K562 (cell line): ENCODE measurements at places on chromosomes 7 and 10. TPM values are rescaled to one million over a fixed set of nuclear protein-coding genes. Genes with fewer than 3 reads are reported as not detected.

DNA sequence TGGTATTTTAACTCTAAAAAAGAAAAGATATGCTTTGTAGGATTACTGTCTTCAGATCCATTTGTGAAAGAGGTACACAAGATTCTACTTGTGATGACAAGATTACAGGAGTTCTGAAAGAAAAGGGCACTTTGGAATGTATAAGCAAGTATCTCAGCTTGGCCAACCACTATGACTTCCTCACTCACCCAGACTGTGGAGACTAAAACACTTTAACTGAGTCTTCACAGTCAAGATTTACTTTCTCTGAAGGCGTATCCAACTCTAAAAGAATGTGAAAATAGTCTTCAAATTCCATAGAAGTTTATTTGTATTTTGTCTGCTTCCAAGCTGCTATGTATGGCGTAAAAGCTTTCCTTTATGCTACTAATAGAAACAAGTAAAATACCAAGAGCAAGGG lies 76.1 kb upstream of the SRRM3 start:
- no peaks in the 10 kb centered on the region for H3K27me3 ChIP-seq
- H3K36me3 ChIP-seq, result no peaks in the 10 kb centered on the region
- no peak overlapping the region for H3K27ac ChIP-seq
- peaks cover under 1% of the 10 kb centered on the region; the same call in 1 of the 2 replicates for H3K4me1 ChIP-seq
- no peak overlapping the region for H3K4me3 ChIP-seq

DNA sequence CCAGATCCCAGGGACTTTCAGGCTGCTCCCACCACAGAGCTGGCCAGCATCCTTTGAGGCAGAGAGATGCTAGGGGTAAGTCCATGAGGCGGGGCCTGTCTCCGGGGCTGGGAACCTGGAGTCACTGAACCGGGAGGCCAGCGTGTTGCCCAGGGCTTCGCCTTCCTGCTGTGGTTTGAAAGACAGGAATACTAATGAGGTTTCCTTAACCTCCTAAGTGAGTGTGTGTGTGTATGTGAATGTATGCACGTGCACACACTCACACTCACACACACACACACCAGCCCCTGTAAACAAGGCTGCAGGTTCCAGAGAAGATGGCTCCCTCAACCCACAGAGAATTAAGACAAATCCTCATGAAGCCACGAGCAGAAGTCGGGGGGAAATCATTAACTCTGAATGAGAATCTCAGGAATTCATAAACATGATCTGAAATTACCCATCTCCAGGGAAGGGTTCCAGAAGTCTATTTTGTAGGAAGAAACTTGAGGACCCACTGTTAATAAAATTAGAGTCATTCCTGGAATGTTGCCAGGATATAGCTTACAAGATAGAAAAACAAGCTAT lies 20.3 kb upstream of the PFKP start:
- H3K4me1 ChIP-seq, result peaks cover 12% of the 10 kb centered on the region
- H3K4me3 ChIP-seq, result no peak overlapping the region
- DNase-seq, result no peak
- no peaks in the 10 kb centered on the region for H3K36me3 ChIP-seq

- H3K27ac ChIP-seq, result no peak overlapping the region
- H3K36me3 ChIP-seq, result no peaks in the 10 kb centered on the region
- H3K4me1 ChIP-seq, result no peaks in the 10 kb centered on the region
- no peaks in the 10 kb centered on the region for H3K27me3 ChIP-seq
Measured at GRCh38 chr10:51950996-51951555, 251.7 kb upstream of the CSTF2T start.

DNA sequence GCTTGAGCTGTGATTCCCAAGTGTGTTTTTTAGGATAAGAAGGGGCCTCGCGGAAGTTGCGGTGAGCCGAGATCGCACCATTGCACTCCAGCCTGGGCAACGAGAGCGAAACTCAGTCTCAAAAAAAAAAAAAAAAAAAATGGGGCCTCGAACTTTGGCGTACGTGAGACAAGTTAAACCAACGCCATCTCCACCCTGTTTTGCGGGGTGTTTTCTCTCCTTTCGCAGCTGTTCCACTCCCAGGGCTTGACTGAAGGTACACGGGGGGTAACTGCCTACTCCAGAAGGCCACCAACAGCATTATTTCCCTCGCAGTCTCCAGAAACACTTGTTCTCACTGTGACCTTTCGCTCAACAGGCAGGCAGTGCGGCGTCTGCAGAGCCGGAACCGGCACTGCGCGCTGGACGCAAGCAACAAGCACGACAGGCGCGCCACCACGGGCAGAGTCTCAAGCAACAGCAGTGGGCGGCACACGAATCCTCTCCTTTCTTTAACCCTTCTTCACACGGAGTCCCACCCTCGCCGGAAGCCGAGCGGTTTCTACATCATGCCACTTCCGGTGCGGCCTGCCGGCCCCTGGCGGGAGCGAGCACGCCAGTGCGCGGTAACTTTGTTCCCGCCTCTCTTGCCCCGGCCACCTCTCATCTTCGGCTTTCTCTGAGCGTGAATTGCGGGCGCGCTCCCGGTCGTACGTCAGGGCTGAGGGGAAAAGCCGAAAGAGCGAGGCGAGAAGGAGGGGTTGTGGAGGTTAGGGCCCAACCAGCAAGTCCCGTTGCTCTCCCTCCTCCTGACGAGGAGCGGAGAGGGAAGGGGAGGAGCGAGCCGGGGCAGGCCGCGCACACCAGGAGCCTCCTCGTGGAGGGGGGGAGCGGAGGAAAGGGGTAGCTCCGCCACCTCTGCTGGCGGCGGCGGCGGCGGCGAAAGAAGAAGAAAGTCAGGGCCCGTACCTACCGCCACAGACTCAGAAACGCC lies 814 bp upstream of the CDK13 start:
- H3K4me1 ChIP-seq, result peaks cover 9% of the 10 kb centered on the region
- peak overlapping the region; percentile 96 for H3K27ac ChIP-seq
- H3K4me3 ChIP-seq, result peak overlapping the region; percentile 72
- H3K36me3 ChIP-seq, result peaks cover under 1% of the 10 kb centered on the region; the same call in 1 of the 3 replicates
- no peaks in the 10 kb centered on the region for H3K27me3 ChIP-seq
- peak; percentile 92 for DNase-seq

DNA sequence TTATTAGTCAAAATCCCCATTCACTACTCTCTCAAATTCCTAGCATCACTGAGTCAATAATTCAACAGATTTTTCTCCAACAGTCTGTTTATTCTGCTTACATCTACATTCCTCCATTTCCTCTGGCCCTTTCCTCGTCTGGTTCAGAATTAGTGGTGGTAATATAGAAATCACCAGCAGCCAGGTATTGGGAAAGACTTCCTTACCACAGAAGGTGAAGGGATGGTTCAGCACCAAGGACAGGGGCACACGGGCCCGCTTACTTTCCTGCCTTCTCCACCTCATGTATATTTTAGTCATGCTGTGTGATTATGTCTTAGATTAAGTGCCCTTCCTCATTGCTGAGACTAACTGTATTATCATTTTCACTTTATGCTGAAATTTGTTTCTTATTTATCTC lies 70.4 kb upstream of the APBB1IP start:
- H3K4me3 ChIP-seq, result no peak overlapping the region
- DNase-seq, result peak; percentile 26
- H3K4me1 ChIP-seq, result no peaks in the 10 kb centered on the region
- no peaks in the 10 kb centered on the region for H3K27me3 ChIP-seq
- H3K27ac ChIP-seq, result no peak overlapping the region

DNA sequence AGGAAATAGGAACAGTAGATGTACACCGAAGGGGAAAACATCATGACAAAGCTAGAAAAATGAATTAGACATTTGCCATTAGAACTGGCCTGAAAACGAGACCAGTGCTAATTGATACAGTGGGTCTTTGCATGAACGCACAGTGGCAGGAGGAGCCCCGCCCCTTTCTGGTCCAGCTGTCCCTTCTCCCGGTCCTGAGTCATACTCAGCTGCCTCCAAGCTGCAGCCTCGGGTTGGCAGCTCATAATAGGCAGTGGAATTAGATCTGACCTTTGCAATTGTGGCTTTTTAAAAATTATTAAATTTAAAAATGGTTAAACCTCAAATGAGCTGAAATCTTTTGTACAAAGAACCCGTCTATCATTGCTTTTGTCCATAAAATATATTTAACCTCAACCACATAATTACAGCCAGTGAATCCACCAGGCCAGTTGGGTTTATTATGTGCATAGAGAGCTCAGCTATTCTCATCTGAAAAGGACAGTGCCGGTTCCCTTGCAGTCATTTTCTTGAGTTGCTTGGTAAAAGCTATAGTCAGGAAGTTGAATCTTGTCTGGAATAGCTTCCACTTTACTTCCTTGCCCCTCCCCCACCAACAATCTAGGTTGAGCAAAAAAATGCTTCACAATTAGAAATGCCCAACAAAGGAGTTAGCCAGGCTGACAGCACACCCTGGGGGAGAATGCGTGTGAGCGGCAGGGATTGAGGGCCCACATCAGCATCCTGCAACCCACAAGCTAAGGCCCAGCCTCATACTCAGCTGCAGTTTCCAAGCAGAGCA lies 147.1 kb downstream of the BUB3 start:
- H3K4me1 ChIP-seq, result no peaks in the 10 kb centered on the region
- no peak overlapping the region for H3K4me3 ChIP-seq
- no peak overlapping the region for H3K27ac ChIP-seq
- H3K27me3 ChIP-seq, result peaks cover 2% of the 10 kb centered on the region

DNA sequence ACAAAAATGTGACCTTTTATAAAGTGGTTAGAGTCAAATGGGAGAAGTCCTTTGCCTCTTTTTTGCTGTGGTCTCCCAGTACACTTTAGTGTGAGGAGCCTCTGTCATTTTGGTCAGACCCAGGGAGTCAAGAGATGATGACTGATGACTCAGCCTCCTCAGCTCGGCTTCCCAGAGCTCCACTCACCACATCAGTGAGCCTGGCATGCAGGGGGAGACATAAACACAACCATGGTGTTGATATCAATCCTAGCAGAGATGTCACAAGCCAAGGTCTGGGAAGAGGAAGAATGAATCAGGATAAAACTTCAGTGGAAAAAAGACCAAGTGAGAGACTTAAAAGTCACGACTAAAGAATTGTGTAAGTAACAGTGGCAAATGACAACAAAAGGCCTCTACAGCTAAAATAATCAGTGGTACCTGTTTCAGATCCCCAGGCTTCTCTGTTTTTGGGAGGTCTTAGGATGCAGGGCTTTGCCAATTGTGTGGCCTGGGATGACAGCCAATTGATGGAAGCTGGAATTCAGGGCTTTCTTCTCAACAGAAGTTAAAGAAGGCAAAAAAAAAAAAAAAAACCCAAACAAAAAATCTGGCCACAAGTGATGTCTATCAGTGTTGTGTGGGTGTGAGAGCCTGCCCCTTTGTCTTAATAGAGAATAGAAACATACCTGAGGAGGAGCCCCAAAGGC lies 50.2 kb downstream of the TFAM start:
- peak; percentile 14 for DNase-seq
- no peak overlapping the region for H3K4me3 ChIP-seq
- no peak overlapping the region for H3K27ac ChIP-seq
- no peaks in the 10 kb centered on the region for H3K36me3 ChIP-seq

GRCh38 chr7:41640487-41640886 lies 62.4 kb downstream of the INHBA start:
- H3K27ac ChIP-seq, result no peak overlapping the region
- no peak overlapping the region for H3K4me3 ChIP-seq
- no peak for DNase-seq
- no peaks in the 10 kb centered on the region for H3K4me1 ChIP-seq
- H3K27me3 ChIP-seq, result no peaks in the 10 kb centered on the region

DNA sequence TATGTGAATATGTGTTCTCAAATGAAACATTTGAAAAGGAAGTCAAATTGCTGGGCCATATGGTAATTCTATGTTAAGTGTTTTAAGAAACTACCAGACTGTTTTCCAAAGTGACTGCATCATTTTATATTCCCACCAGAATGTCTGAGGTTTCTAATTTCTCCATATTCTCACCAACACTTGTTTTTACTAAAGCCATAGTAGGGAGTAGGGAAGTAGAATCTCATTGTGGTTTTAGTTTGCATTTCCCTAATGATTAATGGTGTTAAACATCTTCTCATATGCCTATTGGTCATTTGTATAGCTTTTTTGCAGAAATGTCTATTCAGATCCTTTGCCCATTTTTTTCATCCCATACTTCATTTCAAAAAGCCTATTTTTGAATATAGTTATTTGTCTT lies 9.1 kb upstream of the SEMA4G start:
- H3K36me3 ChIP-seq, result peaks cover 53% of the 10 kb centered on the region; the same call in 1 of the 3 replicates
- no peak for DNase-seq
- H3K4me1 ChIP-seq, result no peaks in the 10 kb centered on the region
- H3K27ac ChIP-seq, result no peak overlapping the region

- H3K27ac ChIP-seq, result no peak overlapping the region
- no peak overlapping the region for H3K4me3 ChIP-seq
- DNase-seq, result no peak
- H3K36me3 ChIP-seq, result peaks cover 70% of the 10 kb centered on the region
Measured at GRCh38 chr7:64685741-64686140, 19.8 kb downstream of the ZNF107 start.

DNA sequence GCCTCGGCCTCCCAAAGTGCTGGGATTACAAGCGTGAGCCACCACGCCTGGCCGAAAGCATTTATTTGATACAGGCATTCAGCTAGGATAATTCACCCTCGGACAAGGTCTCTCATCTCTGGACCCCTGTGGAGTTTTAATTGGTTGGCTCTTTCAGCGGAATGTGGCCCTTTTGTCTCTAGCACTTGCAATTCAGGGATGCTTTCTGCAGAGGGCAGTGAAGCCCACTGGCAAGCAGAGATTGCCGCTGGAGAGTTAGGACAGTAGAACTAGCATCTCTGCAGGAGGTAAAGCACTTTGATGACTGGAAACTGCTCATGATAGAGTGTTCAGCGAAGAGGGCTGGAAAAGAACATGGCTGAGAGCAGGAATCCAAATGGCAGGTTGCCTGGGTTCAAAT lies 62.0 kb downstream of the SUFU start:
- H3K27ac ChIP-seq, result no peak overlapping the region
- no peaks in the 10 kb centered on the region for H3K36me3 ChIP-seq
- H3K27me3 ChIP-seq, result no peaks in the 10 kb centered on the region
- H3K4me3 ChIP-seq, result no peak overlapping the region
- no peaks in the 10 kb centered on the region; the same call in 1 of the 2 replicates for H3K4me1 ChIP-seq
- no peak for DNase-seq

DNA sequence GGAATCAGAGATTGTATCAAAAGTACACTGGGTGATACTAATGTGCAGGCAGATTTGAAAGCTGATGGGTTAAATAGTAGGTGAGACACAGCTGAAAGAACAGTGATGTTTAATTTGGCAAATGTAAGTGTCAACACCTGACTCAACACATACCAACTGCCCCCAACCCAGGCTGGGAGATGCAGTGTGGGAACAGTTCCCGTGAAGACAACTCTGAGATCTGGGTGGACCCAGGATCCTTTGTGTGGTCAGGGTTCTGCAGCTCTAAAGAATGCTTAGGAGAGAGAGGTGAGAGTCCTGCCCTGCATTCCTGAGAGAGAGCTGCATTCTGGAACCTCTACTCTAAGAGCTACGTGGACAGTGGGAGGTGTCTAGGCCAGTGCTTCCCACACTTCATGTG lies 479.7 kb downstream of the RPS24 start:
- no peak for DNase-seq
- H3K4me1 ChIP-seq, result no peaks in the 10 kb centered on the region
- no peak overlapping the region for H3K27ac ChIP-seq
- no peaks in the 10 kb centered on the region for H3K36me3 ChIP-seq
- H3K27me3 ChIP-seq, result no peaks in the 10 kb centered on the region; the same call in 2 of the 3 replicates
- H3K4me3 ChIP-seq, result no peak overlapping the region

Gene OAT
- total RNA-seq, result 119 and 132 TPM in 2 replicates

Gene TAS2R39
- not detected in 2 replicates for total RNA-seq

Gene ZCWPW1
- total RNA-seq, result 0.86 and 0.94 TPM in 2 replicates

Gene CLRN3
- total RNA-seq, result not detected in 2 replicates

Gene ZNF25
- 1.2 and 1.6 TPM in 2 replicates for total RNA-seq

Gene AZGP1
- total RNA-seq, result 0.53 and 0.54 TPM in 2 replicates

Gene STK31
- 0.09 and 0.20 TPM in 2 replicates for total RNA-seq

Gene UNCX
- not detected in 2 replicates for total RNA-seq

Gene DIP2C
- 0.09 TPM in 1 of 2 replicates, not detected in the other for total RNA-seq

Gene SPDYE11
- not detected in 2 replicates for total RNA-seq

Gene CAMK2G
- 29.5 and 32.6 TPM in 2 replicates for total RNA-seq

Gene UPK3BL2
- 17.0 and 17.6 TPM in 2 replicates for total RNA-seq
